ENCODE measurements at places on chromosomes 16 and 17. TPM values are rescaled to one million over a fixed set of nuclear protein-coding genes. Genes with fewer than 3 reads are reported as not detected.

Gene CCL1
- polyA plus RNA-seq = not detected

Gene CMTM2
- 0.48 TPM for polyA plus RNA-seq

Gene TSPOAP1
- 26.0 TPM for polyA plus RNA-seq

Gene EXOC3L1
- 3.9 TPM for polyA plus RNA-seq

Gene MAF
- polyA plus RNA-seq = 7.5 TPM

Measured in stomach (tissue), 19 donors.